Epithelial cell of alveolus of lung (primary cell): ENCODE measurements at places on chromosomes 4 and X. TPM values are rescaled to one million over a fixed set of nuclear protein-coding genes. Genes with fewer than 3 reads are reported as not detected.

Gene SPP1
- total RNA-seq: 0.78 TPM in 1 of 2 replicates, not detected in the other

Gene GC
- total RNA-seq: not detected in 2 replicates

Gene GLRA2
- not detected in 2 replicates for total RNA-seq

Gene KIF4A
- total RNA-seq: 6.8 and 11.5 TPM in 2 replicates
